Activated CD4-positive, alpha-beta T cell treated with anti-CD3 and anti-CD28 coated beads, Interleukin-2, amount 10 ng/mL, durations not matched to agents 7 days and 5 days (primary cell): ENCODE measurements at places on chromosomes 7 and 10. TPM values are rescaled to one million over a fixed set of nuclear protein-coding genes. Genes with fewer than 3 reads are reported as not detected.

GRCh38 chr10:47137311-47137851, 162.6 kb upstream of the GDF10 start:
- DNase-seq: no peak

DNA sequence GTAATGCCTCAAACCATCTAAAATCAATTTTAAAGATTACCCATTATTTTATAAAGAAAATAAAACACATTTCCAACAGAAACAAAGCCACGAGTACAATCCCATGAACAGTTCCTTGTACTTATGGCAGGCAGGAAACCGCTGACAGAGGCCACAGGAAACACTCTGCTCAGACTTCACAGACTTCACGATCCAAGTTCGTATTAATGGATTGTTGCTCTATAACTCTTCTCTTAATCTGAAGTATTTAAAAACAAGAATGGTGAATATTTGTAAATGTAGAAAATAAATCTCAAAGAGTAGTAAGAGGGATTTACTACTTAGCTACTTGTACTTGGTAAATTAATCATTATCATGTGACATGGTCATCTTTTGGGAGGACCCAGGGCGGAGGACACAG, 78.3 kb downstream of the SNX10 start:
- no peak for DNase-seq

- DNase-seq: no peak
Observed at GRCh38 chr7:143439866-143440265, 3.4 kb upstream of the TAS2R60 start.

GRCh38 chr10:35577926-35578617, 27.1 kb upstream of the GJD4 start:
- DNase-seq: no peak

DNA sequence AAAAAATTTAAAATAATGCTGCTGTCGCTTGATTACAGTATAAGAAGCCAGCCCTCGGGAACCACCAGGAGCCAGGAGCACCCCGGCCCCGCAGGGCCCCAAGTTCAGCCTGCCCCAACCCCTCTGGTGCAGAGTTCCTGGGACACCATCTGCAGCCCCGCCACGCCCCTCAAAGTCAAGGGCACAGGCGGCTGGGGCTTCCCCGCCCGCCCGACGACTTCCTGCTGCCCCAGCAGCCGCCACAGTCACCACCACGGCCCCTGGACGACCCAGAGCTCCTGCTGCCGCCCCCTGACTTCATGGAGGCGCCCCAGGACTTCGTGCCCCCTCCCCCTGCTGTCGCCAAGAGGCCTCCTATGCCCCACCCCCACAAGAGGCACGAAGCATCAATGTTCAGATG, 103.6 kb upstream of the PDSS1 start:
- DNase-seq: no peak

DNA sequence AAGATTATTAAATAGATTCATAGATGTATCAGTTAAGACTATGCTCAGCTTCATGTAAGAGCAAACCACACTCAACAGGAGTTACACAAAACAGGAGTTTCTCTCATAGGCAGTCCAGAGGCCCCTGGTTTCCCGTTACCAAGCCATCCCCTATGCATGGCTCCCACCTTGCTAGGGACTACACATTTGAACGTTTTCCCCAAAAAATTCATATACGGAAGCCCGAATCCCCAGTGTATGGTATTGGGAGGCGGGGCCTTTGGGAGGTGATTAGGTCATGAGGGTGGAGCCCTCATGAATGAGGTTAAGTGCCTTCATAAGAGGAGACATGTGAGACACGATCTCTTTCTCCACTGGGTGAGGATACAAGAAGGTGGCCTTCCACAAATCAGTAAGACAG, 29.1 kb downstream of the RSU1 start:
- no peak for DNase-seq

GRCh38 chr10:71678057-71678805, 41.3 kb downstream of the C10orf105 start:
- no peak for DNase-seq

DNA sequence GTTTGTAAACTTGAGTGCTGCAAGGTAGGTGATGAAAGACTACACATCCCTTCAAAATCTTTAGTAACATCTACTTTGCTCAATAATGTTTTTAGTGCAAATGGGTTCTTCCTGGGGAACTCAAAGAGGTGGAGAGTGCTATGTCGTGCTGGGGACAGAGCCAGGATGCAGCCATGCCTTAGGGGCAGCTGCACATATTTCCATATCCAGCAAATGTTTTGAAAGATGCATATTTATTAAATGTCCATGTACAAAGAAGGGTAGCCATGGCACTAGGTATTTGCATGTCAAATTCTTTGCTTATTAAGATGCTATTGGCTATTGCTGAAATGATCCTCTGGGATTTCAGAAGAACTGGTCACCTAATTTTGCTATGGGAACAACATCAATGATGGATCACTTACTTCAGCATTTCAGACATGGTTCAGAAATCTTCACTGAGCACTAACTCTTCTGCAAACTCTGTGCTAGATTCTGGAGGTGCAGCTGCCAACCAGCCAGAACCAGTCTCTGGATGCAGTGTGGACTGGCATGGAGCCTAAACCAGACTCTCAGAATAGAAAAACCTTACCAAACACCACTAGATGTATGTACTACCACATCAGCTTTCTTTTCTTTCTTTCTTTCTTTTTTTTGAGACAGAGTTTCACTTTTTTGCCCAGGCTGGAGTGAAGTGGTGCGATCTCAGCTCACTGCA, 31.7 kb upstream of the DNMBP start:
- DNase-seq: no peak

- no peak for DNase-seq
Observed at GRCh38 chr7:21104124-21104500, 317.4 kb upstream of the SP8 start.

The BEND7 gene
- total RNA-seq: not detected

The KLHL7 gene
- total RNA-seq: 16.7 TPM

The HABP2 gene
- not detected for total RNA-seq

The ZNF804B gene
- total RNA-seq: not detected

The TMEM178B gene
- 0.22 TPM for total RNA-seq
